ENCODE measurements at places on chromosomes 7 and 10.

DNA sequence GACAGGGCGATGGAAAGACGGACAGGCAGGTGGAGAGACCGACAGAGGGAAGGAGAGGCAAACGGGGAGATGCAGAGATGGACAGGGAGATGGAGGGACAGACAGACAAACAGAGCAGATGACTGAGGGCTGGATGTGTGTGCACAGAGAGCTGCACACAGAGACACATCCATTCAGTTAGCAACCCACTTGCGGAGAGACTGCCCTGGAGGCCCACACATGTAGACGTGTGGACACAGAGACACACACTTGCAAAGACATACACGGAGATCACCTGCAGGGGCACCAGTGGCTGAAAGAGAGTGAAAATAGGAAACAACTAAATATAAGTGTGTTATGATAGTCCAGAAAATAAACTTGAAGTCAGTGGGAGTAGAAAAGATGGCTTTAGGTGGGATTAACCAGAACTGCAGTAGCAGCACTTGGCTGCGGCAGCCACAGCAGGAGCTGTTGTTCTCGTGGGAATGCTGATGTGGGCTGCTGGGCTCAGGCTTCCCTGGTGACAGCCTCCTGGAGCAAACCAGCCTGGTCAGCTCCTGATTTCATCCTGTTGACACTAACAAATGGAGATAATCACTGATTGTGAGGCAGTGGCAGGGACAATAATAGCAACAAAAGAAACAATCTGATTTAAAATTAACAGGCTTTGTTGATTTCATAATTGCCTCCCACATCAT, 134.1 kb downstream of the CCNY start:
- no peak for DNase-seq

DNA sequence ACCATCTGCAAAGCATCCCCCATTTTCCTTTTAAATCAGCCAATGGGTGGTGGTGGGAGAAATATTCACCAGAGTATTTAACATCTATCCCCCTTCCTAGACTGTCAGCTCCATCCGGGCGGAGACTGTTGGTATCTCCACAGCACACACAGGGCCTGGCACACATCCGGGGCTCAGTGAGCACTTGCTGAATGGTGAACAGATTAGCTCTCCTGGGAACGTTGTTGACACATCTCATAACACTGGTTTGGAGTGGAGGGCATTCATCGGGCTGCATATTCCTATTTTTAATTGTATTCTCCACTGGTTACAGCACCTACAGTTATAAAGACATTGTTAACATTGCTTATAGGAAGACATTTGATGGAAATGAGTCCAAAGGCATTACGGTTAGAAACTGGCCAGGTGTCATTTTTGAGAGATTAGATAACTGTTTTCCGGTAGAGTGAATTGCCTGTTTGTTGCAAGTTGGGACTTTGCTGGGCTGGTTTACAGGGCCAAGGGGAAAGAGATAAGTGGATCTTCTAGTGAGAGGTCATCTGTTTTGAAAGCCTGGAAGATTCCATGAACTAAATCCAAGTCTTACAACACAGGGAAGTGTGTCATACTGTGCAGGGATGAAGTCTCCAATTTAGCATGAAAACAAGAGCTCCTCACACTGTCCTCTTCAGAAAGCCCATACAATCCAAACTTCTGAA, 101.8 kb downstream of the EGFR start:
- no peak for DNase-seq

DNA sequence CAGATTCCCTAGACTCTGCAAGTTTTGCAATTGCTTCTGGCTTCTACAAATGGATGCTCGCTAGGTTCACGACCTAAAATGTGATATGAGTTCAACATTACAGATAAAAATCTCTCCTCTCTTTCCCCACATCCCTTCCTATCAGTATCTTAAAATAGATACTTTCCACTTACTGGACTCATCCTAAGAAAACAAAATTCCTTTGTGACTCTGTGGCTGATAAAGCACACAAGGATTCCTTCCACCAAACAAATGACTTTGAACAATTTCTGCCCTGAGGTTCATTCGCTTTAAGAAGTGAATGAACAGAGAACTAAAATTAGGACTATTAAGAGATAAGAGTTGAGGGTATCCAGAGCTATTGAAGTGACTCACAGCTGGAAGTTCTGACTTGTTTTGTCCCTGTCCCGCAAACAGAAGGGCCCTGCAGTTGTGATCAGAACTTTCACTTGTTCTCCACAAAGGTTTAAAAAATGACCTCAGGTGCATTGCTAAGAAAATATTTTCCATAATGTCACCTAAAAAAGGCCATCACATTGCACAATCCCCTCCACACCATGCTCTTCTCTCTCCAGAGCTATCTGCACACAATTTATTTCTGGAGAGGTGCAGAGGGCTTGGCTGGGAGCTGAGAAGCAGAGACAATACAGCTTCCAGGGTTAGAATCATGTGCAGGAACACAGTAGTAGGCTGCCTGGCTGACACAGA, 96.1 kb downstream of the PIP4K2A start:
- no peak for DNase-seq

- no peak for DNase-seq
These were observed 2.1 kb downstream of the KIF5B start for GRCh38 chr10:32054094-32054493.

DNA sequence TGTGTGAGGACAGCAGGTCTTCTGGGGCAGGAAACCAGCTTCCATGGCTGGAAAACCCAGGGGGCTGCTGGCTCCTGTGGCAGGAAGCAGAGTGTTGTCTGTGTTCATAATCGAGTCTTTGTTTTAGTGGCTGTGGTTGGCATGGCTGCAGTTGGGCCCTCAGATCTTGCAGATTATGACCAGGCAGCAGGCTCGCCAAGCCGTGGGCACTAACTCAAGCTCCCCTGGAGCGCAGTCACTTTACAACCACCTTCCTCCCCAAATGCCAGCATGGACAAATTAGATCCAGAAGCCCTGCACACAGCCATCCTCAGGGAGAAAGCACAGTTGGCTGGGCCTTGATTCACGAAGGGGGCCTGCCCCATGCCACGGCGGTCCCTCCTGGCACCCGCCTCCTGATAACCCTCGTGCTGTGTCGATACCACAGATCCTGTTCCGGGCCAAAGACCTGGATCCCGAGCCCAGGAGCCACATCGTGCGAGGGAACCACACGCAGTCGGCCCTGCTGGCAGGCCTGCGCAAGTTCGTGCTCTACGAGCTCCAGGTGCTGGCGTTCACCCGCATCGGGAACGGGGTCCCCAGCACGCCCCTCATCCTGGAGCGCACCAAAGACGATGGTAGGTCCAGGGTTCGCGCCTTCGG, 552.5 kb upstream of the FOXK1 start:
- no peak for DNase-seq

- no peak for DNase-seq
These were observed 58.8 kb downstream of the TSPAN12 start for GRCh38 chr7:120799147-120799546.

GRCh38 chr10:20835335-20835734, 61.8 kb downstream of the NEBL start:
- DNase-seq = no peak

DNA sequence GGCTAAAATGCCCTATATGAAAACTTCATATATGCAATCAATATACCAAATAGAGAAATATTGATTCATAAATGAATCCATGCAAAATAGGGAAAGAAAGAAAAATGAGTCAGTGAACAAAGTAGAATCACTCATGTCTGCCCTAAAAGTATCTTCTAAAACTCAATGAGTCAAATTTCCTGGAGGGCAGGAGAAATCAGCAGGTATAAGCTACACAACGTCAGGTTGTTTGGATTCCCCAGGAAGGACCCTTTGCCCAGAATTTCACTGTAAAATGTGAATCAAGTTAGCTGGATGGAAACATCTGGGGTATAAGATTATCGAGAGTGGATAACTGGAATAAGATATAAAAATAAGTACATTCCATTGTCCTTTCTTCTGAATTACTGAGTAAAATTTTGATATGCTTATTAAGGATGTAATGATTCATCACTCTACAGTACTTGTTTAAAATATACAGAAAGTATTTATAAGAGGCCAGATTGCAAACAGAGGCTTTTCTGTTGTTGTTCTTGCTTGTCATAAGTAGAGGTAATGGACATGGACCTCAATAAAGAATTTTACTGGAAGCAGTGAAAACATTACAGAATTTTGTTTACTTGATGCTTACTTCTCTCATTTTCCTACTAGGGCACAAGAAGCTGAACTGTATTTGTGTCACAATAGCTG, 99.0 kb downstream of the AGMO start:
- no peak for DNase-seq

GRCh38 chr10:96441987-96442643, 71.6 kb downstream of the TLL2 start:
- DNase-seq = no peak

Measured in activated naive CD4-positive, alpha-beta T cell treated with anti-CD3 and anti-CD28 coated beads, Interleukin-2, amount 50 U/mL, for 16 hours (primary cell).